CD4-positive, alpha-beta T cell treated with Interleukin-15 for 1 hour (primary cell): ENCODE measurements at places on chromosomes 6 and 20.
A peak's percentile ranks its signal among the peaks of the same experiment; 100 is the strongest.

GRCh38 chr20:13131688-13132087 is 89.4 kb upstream of the ISM1 start:
- no peak for DNase-seq

DNA sequence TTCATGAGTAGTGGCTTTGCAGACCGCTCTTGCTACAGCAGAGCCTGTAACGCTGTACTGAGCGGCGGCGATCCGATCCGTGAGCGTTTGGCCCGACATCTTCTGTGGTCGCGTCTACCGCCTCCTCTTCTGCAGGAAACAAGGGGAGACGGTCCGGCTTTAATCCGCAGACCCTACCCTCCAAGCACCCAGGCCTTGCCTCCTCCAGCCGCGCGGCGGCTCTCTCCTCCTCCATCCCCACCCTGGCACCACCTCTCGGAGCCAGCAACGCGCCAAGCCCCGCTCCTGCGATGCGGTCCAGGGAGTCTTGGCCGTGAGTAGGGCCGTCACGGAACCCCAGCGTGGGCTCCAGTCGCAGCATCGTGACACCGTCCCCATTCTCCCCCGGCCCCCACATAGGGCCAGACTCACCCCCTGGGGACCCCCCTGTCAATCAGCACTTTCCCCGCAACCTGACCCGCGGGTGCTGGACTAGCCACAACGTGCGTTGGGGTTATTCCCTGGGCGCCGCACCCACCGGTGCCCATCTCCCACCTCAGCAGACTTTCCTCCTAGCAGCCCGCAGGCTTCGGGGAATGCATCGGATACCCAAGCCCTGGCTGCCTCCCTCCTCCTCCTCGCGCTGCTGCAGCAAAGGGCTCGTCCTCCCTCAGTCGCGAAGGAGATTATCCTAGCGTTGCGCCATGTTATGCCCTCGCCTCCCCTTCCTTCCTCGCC is 914 bp downstream of the SNAP91 start:
- DNase-seq: no peak

- no peak for DNase-seq
Measured at GRCh38 chr6:54071821-54072340, 39.4 kb upstream of the MLIP start.

GRCh38 chr20:64099086-64099786 is 8.1 kb downstream of the NPBWR2 start:
- no peak for DNase-seq

GRCh38 chr6:112927641-112928320 is 580.7 kb downstream of the RFPL4B start:
- DNase-seq: no peak

DNA sequence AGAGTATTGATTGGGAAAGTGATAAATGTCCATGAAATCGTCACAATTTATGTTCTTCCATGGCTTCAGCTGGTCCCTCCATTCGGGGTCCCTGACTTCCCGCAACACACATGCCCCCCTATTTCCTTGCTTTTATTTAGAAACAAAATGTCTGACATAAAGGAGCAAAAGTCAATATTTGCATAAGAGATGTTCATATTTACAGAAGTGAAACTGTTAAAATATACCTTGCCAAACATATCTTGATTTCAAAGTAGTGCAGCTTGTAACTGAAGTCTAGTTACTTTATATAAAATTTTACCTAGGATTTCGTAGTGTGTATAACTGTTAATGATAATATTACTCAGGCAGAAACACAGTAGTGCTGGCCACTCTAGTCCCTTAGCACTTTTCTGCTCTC is 548.9 kb upstream of the ADGRB3 start:
- DNase-seq: no peak

DNA sequence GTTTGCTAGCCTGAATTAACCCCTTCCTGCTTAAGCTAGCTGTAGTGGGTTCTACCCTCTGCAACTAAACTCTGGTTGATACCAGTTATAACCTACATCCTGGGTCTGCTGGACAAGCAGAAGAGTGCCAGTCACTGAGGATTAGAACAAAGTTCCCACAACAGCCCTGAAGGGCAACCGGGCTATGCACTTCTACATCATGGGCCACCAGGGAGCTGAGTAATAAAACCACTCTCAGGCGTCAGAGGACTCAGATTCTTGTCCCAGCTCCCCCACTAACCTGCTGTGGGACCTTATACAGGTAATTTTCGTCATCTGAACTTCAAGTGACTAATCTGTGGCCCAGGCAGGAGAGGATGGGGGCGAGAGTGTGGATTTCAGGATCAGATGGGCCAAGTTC is 56.8 kb downstream of the EYA2 start:
- no peak for DNase-seq

GRCh38 chr6:40440053-40440452 is 147.1 kb downstream of the LRFN2 start:
- no peak for DNase-seq

GRCh38 chr6:335572-335971 is 43.3 kb downstream of the DUSP22 start:
- DNase-seq: no peak

DNA sequence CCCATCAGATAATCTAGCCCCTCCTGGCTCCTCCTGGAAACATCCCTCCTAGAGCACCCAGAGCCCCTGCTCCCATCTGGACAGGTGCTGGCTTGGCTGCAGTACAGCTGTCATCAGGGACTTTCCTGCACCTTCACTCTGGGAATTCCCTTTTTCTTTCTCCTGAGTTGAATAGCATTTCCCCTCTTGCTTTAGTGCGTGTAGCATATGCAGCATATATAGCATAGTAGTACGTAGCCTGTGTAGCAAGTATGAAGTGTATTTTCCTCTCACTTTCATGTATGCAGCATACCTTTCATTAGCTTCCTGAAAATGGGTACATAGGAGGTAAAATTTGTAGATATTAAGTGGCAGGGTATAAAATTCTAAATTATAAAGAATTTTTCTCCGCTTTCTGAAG is 352.9 kb downstream of the ESR1 start:
- no peak for DNase-seq

- no peak for DNase-seq
Measured at GRCh38 chr6:164200071-164200470, 785.6 kb downstream of the QKI start.

- no peak for DNase-seq
Measured at GRCh38 chr6:17633465-17634188, 33.5 kb downstream of the FAM8A1 start.

- DNase-seq: no peak
Measured at GRCh38 chr6:125073071-125073470, 80.5 kb upstream of the TPD52L1 start.

- peak; percentile 67 for DNase-seq
Measured at GRCh38 chr20:63178889-63179686, 36.8 kb downstream of the YTHDF1 start.

DNA sequence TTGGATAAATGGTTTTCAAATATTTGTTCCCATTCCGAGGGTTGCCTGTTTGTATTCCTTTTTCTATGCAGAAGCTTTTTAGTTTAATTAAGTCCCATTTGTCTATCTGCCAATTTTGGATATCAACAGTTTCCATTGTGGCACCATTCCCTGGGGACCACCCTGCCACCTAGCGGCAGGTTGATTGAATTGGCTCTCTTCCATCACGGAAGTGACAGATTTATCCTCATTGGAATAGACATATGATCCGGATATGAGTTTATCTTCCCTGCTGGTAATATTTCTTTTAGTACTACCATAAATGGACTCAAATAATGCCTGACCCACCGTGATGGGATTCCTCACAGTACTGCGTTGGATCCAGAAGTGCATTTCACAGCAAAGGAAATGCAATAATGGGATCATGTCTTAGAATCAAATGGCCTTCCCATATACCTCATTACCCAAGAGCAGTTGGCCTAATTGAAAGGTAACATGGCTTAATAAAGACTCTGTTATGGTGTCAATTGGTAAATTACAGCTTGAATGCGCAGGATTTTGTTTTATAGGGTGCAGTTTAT is 327.0 kb downstream of the BMP2 start:
- no peak for DNase-seq

DNA sequence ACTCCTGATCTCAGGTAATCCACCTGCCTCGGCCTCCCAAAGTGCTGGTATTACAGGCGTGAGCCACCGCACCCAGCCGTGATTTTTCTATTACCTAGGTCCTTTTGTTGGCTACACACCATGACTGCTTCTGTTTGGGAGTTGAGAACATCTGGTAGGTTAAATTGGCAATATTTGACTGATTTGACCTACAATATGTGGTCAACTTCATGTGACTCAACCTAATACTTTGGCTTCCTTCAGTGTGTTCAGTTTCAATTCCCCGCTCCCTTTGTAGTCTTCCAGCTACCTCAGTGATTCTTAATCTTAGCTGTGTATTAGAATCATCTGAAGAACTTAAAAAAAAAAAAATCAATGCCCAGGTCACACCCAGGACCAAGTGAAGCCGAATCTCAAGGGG is 47.4 kb downstream of the MYB start:
- DNase-seq: no peak

- DNase-seq: no peak
Measured at GRCh38 chr6:45543298-45544235, 165.8 kb upstream of the SUPT3H start.

DNA sequence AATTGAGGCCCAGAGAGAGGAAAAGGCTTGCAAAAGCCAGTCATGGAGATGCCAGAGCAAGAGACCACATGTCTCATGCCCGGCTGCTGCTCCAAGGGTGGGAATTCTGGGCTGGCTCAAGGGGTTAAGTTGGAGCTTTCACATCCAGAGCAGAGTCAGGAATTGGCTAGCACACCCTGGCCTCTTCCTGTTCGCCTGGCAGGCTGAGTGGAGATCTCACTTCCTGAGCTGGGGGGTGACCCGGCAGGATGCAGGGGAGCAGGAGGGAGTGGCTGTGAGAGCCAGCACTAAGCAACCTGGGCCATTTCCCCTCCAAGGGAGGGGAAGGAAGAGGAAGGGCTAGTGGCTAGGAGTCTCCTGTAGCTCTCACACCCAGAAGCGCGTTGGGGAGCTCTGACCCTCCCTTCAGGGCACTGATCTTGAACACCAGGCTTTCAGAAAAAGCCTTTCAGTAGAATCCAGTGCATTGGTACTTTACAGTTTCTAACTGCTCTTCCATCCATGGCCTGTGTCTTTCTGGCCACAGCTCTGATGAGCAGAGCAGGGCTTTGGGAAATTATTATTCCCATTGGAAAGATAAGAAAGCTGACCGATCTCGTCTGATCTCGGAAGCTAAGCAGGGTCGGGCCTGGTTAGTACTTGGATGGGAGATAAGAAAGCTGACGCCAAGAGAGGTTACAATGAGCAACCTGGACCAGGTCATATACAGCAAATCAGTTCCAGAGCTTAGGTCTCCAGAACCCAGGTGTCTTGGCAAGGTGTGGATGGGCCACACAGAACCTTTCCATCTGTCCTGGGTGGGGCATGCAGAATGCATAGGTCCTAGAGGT is 2.2 kb upstream of the CCM2L start:
- no peak for DNase-seq

DNA sequence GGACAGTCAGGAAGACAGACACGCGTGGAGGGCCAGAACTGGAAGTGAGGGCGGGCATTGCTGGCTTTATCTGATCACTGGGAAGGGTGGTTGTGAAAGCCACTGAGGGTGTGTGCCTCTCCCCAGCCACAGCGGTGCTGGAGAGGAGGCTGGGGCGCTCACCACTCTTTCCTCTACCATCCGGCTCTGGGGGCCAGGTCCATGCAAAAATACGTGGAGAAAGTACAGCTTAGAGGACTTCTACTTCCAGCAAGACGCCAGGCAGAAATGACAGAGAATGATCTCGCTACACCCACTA is 148.8 kb upstream of the RPS6KA2 start:
- no peak for DNase-seq

DNA sequence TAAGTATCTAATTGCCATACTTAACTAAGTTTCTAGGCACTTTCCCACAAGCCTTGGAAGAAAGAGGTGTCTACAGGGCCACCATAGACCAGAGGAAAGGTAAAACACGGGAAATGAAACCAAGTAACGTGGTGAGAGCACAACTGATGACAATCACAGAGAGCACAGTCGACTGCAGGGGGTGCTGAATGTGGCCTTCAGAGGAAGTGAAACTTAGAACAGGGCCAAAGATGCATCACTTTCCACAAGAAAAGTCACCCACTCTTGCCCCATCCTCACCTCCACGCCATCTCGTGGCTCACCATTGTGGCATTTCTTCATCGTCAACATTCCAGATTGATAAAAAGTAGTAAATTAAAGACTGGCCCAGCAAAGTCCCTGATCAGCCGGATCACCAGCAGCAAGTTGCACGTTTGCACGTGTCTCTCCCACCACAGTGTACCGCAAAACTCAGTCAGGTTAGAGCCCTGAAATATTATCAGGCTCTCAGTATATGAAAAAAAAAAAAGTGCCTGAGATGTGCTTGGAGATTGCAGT is 31.4 kb downstream of the HIVEP2 start:
- DNase-seq: peak; percentile 84

DNA sequence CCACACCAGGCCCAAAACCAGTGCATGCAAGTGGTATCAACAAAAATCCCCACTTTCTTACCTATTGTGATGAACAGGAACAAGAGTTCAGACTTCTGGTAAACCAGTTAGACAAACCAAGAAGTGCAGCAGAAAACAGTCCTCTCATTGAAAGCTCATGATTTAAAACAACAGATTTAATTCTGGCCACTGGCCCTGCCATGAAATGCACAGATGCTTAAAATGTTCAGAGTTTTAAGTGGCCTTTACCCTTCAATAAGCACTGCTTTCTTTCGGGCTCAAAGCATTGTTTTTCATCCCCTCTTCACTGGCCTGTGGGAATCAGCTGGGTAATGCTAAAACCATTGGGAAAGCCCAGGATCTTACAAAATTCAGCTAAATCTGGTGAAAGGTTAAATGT is 102.4 kb upstream of the ISM1 start:
- DNase-seq: no peak

GRCh38 chr6:42088101-42088591 is 37.8 kb downstream of the TAF8 start:
- no peak for DNase-seq

GRCh38 chr6:44268095-44268628 is 2.1 kb upstream of the TMEM151B start:
- peak; percentile 60 for DNase-seq

- no peak for DNase-seq
Measured at GRCh38 chr6:81169166-81169565, 583.3 kb downstream of the TENT5A start.

- DNase-seq: no peak
Measured at GRCh38 chr20:59324521-59325141, 24.2 kb downstream of the EDN3 start.

- no peak for DNase-seq
Measured at GRCh38 chr6:79656134-79656533, 25.0 kb downstream of the SH3BGRL2 start.

GRCh38 chr6:35973670-35974222 is 50.7 kb downstream of the SLC26A8 start:
- DNase-seq: no peak

GRCh38 chr6:108581932-108582475 is 21.3 kb downstream of the FOXO3 start:
- DNase-seq: no peak
